ENCODE measurements at places on chromosomes 2 and 18.

DNA sequence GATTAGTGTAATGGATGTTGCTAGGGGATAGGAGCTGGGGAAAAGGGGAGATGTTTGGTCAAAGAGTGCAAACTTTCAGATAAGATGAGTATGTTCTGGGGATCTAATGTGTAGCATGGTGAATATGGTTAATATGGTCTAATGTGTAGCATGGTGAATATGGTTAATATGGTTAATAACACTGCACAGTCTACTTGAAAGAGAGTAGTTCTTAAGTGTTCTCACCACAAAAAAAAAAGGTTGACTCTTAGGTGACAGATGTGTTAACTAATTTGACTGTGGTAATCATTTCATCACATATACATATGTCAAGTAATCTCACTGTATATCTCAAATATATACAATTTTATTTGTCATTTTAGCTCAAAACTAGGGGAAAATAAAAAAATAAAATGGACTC lies 121.3 kb upstream of the CD226 start:
- no peak for DNase-seq

GRCh38 chr2:84493514-84493913 lies 22.8 kb upstream of the DNAH6 start:
- no peak for DNase-seq

DNA sequence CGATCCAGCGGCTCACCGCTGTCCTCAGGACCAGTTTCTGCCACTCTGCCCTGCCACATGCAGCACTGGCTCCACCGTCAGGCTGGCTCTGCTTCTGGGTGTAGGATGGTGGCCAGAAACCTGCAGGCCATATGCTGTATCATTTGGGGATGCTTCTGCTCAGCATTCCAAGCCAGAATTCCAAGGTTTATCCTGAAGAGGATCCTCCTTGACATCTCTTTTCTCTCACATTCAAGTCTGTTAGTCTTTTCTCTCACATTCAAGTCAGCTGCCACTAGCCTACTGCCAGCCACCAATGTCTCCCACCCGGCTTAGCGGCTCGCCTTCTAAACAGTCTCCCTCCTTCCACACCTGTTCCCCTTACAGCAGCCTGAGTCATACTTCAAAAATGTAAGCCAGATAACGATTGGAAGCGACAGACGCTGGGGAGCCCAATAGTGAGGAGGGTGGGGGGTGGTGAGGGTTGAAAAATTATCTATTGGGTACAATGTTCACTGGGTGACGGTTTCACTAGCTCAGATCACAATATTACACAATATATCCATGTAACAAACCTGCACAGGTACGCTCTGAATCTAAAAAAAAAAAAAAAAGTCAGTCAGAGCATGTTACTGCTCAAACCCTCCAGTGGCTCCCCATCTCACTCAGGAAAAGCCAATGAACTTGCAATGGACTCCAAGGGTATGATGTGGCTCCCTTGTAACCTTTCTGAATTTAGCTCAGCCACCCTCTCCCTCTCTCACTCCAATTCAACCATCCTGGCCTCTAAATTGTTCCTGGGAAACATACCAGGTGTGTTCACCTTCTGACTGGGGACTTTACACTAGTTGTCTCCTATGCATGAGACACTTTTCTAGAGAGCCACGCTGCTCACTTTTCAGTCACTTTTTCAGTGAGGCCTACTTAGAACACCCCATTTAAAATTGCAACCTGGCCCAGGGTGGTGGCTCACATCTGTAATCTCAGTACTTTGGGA lies 38.8 kb upstream of the SP3 start:
- no peak for DNase-seq

GRCh38 chr2:239226677-239227581 lies 173.9 kb downstream of the HDAC4 start:
- DNase-seq, result no peak

DNA sequence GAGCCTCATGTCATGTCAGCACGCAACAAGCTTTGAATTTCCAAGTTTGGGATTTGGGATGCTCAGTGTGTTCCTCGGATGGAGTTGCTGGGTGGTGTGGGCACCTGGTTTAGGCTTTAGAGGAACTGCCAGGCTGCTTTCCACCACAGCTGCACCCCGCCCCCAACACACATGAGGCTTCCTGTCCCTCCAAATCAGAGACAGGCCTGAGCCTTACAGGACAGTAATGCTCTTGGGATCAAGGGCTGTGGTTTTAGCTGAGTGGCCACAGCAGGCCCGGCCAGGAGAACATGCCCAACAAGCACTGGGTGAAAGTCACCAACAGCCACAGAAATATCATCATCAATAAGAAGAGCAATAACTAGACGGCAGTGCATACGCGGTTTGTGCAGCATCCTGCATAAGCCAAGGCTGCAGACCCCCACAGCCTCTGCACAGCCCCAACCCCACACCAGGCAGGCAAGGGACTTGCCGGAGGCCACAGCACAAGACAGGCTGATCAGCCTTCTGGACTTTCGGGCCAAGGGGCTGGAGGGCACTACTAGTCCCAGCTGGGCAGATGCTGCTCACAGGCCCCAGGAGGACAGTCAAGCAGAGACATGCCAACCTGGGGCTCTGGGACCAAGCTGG lies 29.7 kb upstream of the GPC1 start:
- DNase-seq, result no peak

DNA sequence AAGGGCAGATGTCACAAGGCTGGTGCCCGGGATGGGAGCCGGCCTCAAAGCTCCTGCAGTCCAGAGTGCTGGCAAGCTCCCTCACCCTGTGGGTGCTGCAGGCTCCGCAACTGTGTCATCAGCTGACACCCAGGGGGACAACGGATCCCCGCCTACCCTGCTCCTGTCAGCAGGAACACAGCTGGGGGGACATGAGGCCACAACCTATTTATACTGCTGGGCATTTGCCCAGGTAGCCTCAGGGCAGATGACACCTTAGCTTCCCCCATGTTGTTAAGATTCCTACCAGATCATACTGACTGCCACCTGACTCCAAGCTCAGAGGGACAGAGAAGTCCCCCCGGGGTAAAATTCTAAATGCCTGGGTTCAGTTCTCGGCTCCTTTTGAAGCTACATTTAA lies 1.2 kb downstream of the ANKRD23 start:
- no peak for DNase-seq

All from stimulated activated CD4-positive, alpha-beta T cell treated with anti-CD3 and anti-CD28 coated beads, Interleukin-12 subunit alpha, Interleukin-12 subunit beta, amount 100 ng/mL, for 48 hours (primary cell).